ENCODE measurements at places on chromosomes 13 and 19.

DNA sequence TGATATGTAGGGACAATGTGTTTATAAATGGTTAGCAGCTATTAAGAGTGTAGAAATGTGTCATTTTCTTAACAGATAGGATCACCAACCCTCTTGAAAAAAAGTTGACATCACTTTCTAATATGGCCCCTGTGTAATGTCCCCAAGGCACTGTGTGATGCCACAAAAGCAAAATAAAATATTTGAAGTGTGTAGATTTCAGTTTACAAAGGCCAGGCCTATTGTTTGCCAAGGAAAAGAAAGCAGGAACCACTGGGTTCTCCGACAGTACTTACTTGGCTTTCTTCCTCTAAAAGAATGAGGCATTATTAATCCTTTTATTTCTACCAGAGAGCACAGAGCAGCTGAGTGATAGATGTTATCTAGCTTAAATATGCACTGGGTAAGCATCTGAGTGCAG, 10.5 kb upstream of the GJA3 start:
- peaks cover 21% of the 10 kb centered on the region for H3K4me1 ChIP-seq
- no peak overlapping the region for H3K27ac ChIP-seq
- H3K27me3 ChIP-seq, result peaks cover 63% of the 10 kb centered on the region
- H3K36me3 ChIP-seq, result no peaks in the 10 kb centered on the region

GRCh38 chr19:36417752-36418286, 625 bp downstream of the ZFP82 start:
- DNase-seq, result no peak
- H3K4me1 ChIP-seq, result peaks cover 19% of the 10 kb centered on the region
- peaks cover 17% of the 10 kb centered on the region for H3K27me3 ChIP-seq

DNA sequence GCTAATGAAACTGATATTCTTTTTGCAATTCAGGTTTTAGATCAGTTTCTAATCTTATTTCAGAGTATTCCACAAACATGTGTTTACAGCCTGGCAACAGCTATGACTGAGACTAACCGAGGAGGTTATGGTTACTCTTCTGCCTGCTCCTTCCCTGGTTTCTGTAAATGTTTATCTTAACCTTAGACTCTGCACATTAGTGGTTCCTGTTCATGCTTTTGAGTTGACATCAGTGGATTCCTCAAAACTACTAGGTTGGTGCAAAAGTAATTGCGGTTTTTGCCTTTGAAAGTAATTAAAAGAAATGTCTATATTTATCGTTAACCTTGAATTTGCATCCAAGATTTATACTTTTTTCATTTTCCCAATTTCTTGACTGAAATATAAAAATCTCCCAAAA, 237.0 kb upstream of the TSHZ3 start:
- H3K4me1 ChIP-seq, result no peaks in the 10 kb centered on the region
- no peak for DNase-seq
- peaks cover 14% of the 10 kb centered on the region for H3K27me3 ChIP-seq

- no peak overlapping the region for H3K4me3 ChIP-seq
- DNase-seq, result no peak
- no peaks in the 10 kb centered on the region for H3K36me3 ChIP-seq
- H3K27me3 ChIP-seq, result no peaks in the 10 kb centered on the region
- H3K4me1 ChIP-seq, result no peaks in the 10 kb centered on the region
Measured at GRCh38 chr13:89455741-89456140, 1784.6 kb downstream of the SLITRK5 start.

DNA sequence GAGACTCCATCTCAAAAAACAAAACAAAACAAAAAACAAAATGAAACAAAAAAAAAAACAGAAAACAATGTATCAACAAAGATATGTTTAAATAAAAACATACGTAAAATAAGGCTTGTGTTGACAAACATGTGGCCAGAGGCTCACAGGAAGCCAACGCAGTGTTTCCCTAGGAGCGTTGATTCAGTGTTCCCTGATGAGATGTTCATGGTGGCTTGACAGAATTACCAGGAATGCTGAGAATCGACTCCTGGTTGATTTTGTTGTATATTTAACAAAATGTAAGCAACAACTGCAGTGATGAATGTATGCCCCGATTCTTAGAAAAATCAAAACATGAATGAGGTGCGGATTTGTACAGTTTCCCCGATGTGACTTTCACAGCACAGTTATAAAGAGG, 8.9 kb upstream of the ZNF787 start:
- no peak for DNase-seq
- no peaks in the 10 kb centered on the region for H3K27me3 ChIP-seq
- peaks cover 6% of the 10 kb centered on the region for H3K4me1 ChIP-seq

DNA sequence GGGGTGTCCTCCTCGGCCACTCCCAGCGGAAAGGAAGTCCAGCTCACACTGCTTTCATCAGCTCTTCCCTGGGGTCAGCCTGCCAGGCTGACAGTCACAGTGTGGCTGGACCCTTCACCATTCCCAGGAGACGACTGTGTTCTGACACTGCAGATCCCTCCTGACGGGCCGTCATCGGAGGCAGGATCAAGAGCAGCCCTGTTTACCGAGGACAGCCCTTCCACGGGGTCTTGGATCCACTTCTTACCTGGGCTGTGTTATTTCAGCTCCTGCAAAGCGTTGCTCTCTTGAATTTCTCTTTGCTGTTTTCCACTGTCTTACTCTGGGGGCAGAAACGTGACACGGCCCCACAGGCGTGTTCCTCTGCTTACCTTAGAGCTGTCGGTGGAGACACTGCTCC, 149.9 kb upstream of the SOX1 start:
- H3K36me3 ChIP-seq, result no peaks in the 10 kb centered on the region
- H3K27me3 ChIP-seq, result peaks cover 11% of the 10 kb centered on the region
- no peaks in the 10 kb centered on the region for H3K4me1 ChIP-seq

All from activated naive CD4-positive, alpha-beta T cell treated with anti-CD3 and anti-CD28 coated beads for 36 hours (primary cell).